T-helper 22 cell (primary cell): ENCODE measurements at places on chromosomes 3 and 15.

GRCh38 chr15:73685981-73686380 is 1.8 kb downstream of the CD276 start:
- no peak for DNase-seq

DNA sequence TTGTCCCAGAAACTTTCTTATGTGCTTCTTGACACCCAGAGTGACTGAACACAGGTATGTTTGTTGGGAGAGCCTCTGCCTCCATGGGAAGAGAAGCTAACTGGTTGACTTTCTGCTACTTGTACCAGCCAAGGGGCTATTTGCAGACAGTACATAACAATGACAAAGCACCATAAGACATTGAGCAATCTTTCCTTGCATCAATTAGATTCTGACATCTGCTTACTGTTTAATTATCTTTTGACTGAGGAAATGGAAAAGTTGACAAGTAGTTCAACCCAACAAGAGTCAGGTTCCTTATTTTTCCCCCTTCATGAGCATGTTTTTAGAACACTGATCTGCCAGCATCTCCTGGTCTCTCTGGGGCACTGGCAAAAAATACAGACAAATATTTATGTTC is 157.7 kb downstream of the RPLP1 start:
- DNase-seq = no peak

GRCh38 chr3:155382396-155383042 is 89.0 kb upstream of the STRIT1 start:
- DNase-seq = no peak

- no peak for DNase-seq
Measured at GRCh38 chr15:47640901-47641300, 76.4 kb upstream of the SEMA6D start.

DNA sequence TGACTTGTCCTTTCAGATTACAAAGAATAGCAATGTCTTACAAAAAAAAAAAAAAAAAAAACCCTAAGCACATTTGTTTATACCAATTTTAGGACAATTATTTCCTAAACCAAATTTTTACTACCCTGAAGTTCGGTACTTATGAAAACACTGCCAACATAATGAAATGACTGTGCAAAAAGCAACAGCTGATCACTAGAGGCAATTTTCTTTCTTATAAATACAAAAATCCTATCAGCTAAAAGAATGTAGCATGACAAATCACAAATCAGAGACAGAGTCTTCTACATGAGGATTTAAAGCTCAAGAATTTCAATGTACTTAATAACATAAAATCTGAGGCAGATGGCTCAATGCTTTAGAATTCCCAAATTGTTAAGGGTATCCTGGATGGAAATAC is 191.8 kb downstream of the MAGI1 start:
- no peak for DNase-seq

GRCh38 chr3:153829606-153830170 is 291.5 kb upstream of the ARHGEF26 start:
- no peak for DNase-seq

GRCh38 chr3:7207125-7207524 is 346.2 kb downstream of the GRM7 start:
- DNase-seq = no peak

DNA sequence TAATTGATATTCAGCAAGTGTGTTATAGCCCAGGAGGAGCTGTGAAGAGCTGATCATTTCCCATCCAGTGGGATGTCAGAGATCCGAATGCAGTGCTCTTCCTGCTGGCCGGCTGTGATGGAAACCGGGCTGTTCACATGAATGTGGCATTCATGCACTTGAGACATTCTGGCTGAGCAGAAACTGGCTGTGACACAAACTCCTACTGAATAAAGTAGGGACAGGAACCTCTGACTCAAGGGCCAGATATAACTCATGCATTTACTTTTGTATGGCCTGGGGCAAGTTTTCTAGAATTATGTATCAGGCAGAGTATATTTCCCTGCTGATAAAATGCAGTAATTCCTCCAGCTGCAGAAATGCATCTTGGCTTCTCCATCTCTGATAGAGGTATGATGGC is 83.4 kb upstream of the FAM3D start:
- DNase-seq = no peak

DNA sequence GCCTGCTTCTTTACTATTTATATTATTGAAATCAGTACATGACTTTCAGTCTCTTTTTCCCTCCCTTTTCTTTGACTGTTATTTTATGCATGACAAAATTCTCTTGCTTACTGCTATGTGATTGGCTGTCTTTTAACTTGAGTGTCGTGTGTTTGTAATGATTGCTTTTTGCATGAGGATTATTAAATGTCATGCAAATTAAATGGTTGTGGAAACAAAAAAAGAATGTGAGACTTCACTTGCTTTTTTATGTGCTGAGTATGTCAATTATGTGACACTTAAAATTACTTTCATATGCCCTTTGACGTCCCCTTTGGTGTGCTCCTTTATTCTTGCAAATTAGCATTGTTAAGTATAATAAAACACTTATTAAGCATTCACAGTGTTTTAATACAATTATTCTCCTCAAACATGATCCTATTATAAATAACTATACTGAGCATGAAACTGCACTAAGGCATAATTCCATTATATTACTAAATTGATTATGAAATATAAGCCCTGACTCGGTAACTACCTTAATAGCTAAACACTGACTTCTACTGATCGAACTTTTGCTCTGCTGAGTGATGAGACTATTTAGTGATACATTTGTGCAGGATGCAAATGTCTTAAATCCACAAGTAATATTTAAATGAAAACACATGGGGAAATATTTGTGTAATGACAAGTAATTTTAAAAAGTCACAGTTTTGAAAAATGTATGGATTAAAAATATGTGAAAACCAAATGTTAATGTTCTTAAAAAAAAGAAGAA is 401.7 kb downstream of the NLGN1 start:
- DNase-seq = no peak

DNA sequence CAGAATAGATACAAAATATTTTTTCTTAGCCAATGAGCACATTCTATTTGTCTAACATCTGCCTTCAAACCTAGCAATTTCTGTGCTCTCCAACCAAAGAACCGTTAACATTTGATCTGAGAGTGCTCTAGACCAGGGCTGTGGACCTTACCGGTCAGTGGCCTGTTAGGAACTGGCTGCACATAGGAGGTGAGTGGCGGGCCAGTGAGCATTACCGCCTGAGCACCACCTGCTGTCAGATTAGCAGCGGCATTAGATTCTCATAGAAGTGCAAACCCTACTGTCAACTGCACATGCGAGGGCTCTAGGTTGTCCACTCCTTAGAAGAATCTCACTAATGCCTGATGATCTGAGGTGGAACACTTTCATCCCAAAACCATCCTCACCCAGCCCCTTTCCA is 131.7 kb downstream of the CADM2 start:
- no peak for DNase-seq
